ENCODE measurements at places on chromosomes 6 and 20.

DNA sequence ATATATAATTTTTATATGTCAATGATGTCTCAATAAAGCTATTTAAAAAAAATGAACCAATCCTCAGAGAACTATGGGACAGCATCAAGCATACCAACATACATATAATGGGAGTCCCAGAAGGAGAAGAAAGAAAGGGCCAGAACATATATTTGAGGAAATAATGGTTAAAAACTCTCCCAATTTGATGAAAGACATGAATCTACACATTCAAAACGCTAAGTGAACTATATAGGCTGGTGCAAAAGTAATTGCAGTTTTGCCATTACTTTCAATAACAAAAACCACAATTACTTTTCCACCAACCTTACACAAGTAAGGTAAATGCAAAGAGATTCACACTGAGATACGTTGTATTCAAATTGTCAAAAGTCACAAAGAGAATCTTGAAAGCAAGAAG, 43.4 kb downstream of the ZNF133 start:
- DNase-seq, result no peak

GRCh38 chr6:23031986-23032385, 462.6 kb downstream of the HDGFL1 start:
- no peak for DNase-seq

GRCh38 chr6:88871498-88871897, 91.9 kb downstream of the RNGTT start:
- no peak for DNase-seq

DNA sequence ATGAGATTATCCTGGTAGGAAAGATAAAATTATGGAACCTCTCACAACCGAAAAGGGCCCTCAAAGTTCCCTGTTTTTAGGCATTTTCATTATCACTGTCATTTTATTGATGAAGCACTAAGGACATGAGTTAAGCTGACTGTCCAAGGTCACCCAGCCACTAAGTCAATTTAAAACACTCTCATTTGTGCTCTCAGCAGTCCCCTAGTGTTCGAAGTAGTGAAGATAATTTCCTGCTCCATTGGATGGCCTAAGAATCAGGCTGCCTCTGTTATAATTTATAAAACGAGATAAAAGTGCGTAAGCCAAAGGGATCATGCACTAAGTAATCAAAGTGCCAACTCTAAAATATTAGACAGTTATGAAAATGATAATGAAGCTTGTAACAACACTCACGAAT, 169.1 kb downstream of the KIF16B start:
- no peak for DNase-seq

DNA sequence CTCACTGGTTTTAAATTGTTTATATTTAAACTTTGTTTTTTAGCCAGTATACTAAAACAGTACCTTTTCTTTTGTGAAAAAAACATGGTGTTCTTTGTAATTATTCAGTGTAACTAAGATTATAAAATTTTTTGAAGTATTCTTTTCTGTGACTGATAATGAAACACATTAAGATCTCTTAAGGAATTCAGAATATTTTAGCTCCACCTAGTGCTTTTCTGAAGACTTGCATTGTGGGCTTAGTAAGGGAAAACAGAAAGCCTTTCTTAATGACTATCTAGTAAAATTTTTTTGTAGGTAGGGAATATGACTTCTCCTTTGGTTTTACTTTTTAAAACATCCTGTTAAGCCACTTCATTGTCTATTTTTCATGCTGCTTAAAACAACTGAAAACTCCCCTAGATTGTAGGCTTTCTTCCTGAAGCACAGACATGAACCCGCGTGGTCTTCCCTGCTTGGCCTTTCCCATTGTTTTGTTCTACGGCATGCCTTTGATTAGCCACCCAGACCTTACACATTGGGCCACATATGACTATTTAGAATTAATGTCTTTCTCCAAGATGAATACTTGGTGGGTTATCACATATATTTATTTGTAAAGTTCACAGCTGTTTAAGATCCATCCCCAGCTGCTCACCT, 72.1 kb downstream of the AFDN start:
- no peak for DNase-seq

- DNase-seq, result no peak
Measured at GRCh38 chr6:138226700-138227315, 8.5 kb upstream of the PBOV1 start.

GRCh38 chr6:24157886-24158285, 31.9 kb downstream of the NRSN1 start:
- DNase-seq, result no peak

DNA sequence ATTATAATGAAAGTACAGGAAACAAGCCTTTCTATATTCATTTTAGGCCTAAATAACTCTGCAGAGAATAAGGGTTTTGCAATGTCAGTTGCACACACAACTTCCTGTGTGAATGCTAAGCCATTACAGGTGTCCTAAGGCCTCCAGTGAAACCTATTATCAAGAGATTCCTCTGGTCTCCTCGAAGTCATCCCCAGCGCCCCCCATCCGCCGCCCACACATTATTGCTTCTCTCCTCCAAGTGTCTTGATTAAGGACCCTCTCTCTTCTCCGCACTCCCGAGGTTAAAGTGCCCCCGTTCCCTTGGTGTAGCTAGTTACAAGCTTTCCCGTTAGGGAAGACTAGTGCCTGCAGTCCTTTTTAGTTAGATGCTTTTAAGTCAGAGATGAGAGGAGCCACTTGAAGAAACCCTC, 1.3 kb downstream of the HIVEP2 start:
- DNase-seq, result no peak

DNA sequence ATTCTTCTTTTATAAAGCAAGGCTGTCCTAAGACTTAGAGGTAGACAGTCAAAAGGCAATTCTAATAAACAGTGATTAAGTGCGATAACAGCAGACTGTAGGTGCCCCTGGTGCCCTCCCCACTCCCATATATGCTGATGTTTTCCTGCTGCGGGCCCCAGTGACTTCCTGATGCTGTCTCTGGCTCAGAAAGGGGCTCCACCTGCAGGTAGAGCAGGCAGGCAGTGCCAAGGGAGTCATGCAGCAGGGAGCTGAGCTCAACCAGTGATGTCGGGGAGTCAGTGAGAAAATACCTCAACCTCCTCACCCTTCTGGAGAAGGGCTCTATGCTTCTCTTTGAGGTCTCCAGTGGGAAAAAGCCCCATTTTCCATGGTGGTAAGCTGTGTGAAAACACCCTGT, 126.7 kb upstream of the SSTR4 start:
- DNase-seq, result no peak

DNA sequence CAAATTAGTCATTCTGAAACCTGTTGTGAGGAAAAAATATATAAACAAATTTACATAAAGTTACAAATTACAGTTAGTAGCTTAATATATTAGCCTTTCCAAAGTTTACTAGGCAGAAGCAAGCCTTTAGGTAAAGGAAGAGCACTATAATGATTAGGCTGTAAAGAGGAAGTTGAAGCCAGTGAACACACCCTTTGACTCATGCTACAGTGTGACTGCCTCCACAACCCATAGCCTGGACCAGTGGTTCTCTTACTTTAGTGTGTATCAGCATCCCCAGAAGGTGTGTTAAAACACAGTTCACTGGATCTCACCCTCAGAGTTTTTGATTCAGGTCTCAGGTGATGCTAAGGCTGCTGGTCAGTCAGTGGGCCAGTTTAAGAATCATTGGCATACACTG, 91.4 kb upstream of the DEFB112 start:
- DNase-seq, result no peak

- DNase-seq, result no peak
Measured at GRCh38 chr6:149446791-149447376, 37.9 kb downstream of the ZC3H12D start.

DNA sequence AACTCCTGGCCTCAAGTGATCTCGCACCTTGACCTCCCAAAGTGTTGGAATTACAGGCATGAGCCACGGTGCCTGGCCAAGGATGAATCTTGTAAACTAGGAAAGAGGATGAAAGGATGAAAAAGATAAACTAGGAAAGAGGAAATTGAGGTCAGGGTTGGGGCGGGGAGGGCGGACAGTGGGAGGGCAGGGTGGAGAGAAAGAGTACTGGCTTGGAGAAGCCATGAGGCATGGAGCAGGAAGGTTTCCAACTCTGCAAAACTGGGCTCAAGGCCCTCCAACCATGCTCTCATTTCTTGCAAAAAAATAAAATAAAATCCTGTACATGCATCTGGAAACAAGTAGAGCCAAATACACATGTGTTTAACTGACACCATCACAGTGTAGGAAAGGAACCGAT, 256.6 kb upstream of the SGK1 start:
- DNase-seq, result no peak

DNA sequence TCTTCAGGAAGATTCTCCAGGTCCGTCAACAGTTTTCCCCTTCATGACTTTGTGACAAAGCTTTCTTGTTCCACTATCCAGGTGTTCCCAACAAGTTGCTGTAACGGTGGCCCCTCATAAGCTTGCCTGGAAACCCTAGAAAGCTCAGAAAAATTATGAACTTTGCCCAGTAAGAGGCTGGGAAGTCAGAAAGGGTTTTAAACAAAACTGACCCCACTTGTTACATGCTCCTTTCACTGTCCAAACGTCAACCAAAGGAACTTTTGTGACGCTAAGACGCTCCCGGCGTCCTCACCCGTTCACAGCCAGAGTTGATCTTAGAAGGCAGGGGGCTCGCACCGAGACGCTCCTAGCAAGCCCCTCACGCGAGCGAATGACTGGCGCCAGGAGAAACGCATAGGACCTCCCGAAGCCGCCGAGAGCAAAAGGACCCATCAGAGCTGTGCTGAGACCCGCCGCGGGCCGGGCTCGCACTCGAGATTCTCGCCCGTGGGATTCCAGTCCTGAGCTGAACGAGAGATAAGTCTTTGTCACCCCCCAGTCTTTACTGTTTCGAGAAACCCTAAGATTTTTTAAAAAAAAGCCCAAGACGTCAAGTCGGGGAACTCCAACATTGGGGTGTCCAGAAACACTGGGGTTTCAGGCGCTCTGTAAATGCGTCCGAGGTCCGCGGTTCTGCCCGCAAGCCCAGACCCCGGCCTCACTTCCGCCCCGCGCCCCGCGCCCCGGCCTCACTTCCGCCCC, 544 bp upstream of the ACAT2 start:
- DNase-seq, result no peak

- no peak for DNase-seq
Measured at GRCh38 chr20:54343099-54343498, 132.3 kb upstream of the DOK5 start.

DNA sequence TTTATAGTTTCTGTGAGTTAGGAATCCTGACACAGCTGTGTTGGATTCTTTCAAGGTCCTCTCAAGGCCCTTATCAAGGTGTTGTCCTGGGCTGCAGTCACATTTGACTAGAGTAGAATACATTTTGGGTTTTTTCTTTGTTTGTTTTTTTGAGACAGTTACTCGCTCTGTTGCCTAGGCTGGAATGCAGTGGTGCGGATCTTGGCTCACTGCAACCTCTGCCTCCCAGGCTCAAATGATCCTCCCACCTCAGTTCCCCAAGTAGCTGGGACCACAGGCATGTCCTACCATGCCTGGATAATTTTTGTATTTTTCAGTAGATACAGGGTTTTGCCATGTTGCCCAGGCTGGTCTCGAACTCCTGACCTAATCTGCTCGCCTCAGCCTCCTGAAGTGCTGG, 15.7 kb downstream of the NFYA start:
- no peak for DNase-seq

DNA sequence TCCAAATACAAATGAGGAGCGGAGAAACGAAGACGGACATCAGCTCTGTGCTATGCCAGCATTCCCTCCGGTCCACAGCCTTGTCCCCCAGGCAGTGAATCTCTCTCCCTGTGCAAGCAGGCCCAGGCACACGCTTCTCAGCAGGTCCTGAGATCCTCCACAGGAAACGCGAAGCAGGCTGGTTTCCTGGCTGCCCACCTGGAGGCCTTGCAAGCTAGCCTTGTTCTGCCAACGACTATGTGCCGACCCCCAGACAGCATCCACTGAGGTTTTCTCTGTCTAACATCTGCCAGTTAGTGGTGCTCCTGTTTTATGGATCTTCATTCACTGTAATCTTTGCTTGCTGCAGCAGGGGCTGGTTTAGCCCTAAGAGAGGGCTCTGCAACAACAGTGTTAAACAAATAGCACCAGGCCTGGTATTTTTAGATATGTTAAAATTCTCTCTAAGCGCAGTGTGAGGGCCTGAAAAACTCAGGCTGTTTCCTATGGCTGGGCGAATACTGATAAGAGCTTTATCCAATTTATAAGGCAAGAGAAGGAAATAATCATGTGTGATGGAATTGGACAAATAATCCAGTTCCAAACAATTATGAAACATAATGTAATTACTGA, 386.0 kb upstream of the ARID1B start:
- no peak for DNase-seq

DNA sequence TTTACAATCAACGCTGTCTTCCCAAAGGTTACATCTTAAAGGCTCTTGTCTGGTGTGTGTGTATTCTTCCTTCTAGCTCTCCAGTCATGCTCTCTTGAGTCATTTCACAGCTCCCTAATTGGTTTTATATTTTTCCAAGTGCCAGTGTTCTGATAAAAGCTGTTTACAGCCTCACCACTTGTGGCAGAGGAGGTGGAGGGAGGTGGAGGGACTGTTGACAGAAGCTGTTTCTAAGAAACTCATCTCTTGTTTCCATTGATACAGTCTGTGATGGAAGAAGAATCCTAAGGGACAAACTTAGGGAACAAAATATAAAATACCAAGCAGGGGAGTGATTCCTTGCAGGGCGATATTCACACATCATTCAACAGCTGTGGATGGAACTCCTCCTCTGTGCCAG, 64.0 kb downstream of the QRSL1 start:
- DNase-seq, result no peak

DNA sequence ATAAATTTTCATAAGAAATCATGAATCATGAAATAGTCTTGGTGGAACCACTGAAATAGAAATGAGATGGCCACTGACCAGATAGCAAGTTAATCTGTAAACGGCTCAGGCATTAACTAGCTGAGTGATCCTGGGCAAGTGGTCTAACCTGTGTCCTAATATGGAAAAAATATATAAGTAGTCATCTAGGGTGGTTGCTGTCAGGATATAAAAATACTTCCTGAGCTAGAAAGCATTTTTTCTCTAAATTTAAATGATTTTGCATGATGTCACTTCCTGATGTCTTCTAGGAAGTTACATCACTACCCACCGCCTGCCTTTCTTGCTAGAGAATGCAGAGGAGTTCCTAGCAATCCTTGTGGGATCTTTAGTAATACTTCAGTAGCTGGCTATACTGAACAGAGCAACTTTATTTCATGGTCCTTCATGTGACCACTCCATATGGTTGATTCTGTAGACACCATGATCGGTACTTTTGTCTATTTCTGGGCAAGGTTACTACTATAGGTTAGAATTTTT, 228.1 kb upstream of the CEP162 start:
- DNase-seq, result no peak

DNA sequence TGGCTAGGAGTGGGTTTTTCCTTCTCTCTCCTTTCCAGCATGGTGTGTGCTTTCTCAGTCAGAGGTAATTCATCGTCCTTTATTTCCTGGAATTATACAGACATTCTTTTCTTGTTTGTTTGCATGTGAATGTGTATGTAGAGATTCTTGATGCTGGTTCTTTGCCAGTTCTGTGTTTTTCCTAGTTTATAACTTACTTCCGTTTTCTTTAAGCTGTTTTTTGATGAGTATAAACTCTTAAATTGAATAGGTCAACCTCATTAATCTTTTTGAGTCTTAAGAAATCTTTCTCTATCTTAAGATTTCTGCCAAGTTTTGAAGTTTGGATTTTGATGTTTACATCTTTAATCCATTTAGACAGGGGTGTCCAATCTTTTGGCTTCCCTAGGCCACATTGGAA, 38.7 kb downstream of the IGF2R start:
- no peak for DNase-seq

Measured in stimulated activated CD8-positive, alpha-beta memory T cell treated with anti-CD3 and anti-CD28 coated beads, Interleukin-15, amount 100 ng/mL, for 4 hours (primary cell).